ENCODE measurements at places on chromosomes 6 and 20.

GRCh38 chr20:52083627-52084232 lies 107.8 kb downstream of the ZFP64 start:
- DNase-seq, result no peak

- DNase-seq, result no peak
Measured at GRCh38 chr20:13786143-13786828, 1.5 kb downstream of the NDUFAF5 start.

GRCh38 chr6:160173806-160174527 lies 52.4 kb downstream of the SLC22A1 start:
- no peak for DNase-seq

- DNase-seq, result no peak
Measured at GRCh38 chr20:41027872-41028358, 707 bp upstream of the TOP1 start.

GRCh38 chr6:155327326-155328073 lies 13.2 kb upstream of the TFB1M start:
- DNase-seq, result peak; percentile 18

GRCh38 chr6:83309344-83309743 lies 116.2 kb downstream of the RWDD2A start:
- DNase-seq, result no peak

DNA sequence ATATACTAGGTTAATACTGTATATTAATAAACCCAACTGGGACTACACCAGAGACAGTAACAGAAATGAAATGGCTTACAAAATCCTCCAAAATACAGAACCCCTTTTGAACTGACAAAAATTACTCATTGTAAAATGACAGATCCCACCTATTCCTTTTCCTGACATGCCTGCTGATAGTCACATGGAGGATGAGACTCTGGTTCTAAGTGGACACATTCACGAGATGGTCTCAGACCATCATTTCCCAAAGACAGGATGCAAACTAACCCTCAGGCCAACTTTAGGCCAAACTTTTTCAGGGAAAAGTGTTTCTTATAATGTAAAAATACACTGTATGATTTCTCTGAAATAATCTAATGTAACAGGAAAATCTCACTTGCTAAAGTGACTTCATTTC lies 22.5 kb downstream of the TBC1D7 start:
- DNase-seq, result no peak

- no peak for DNase-seq
Measured at GRCh38 chr6:91352878-91353277, 766.0 kb upstream of the MAP3K7 start.

DNA sequence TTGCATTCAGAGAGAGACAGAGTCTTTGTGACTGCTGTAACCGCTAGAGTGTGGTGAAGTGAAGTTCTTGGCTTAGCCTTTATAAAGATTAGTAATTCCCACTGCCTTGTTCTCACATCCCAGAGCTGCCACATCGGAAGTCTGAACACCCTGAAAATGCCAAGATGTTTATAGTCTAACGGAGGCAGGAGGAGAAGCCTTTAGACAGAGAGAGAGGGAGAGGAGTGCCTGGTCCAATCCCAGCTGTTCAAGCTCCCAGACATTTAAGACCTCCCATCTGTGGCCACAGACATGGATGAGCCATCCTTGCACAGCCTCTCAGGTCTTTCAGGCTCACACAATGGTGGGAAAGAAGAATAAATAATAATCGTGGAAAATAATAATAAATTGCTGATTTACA lies 1422.8 kb upstream of the EYS start:
- DNase-seq, result no peak

GRCh38 chr6:15769511-15770018 lies 106.7 kb upstream of the DTNBP1 start:
- no peak for DNase-seq

DNA sequence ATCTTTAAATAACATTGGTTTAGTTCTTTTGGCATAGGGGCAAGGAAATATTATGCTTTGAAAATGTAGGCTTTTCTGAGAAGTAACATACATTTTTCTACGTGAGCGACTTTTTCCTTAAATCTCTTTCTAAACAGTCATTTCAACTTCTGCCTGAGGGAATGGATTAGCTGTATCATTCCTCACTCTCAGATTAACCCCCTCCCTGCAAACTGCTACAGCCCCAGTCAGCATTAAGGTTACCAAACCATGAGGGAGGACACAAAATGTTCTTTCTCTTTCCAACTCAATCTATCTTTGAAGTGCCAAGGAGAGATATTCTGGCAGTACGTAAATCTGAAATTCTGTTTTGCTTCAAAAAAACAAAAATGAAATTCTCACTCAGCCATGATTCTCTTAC lies 231.3 kb upstream of the FLRT3 start:
- DNase-seq, result no peak
